Right lung (tissue), 10 donors: ENCODE measurements at places on chromosomes 6 and 20. TPM values are rescaled to one million over a fixed set of nuclear protein-coding genes. Genes with fewer than 3 reads are reported as not detected.

DNA sequence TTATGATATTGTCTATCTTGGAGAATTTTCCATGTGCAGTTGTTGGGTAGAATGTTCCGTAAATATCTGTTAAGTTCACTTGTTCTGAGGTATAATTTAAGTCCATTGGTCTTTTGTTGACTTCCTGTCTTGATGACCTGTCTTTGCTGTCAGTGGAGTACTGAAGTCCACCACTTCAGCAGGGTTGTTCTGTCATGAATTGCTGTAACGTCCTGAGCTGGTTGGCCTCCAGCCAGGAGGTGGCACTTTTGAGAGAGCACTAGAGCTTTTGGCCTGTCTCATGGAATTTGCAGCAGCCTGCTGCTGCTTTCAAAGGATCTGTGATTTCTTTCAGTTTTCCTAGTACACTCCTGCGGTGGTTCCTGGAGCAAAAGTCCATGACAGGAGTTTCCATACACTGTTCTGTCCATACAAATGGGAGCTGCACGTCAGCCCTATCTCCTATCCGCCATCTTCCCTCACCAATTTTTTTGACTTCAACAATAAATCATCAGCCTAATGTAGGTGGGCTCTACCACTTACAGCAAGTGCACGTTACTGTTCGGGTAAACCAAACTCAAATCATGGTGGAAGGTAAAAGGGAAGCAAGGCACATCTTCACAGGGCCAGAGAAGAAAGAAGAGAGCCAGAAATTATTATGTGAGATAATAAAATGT, 46.9 kb upstream of the TRERF1 start:
- DNase-seq, result no peak

- DNase-seq, result no peak
These were observed at the start of gene ANKRD66 for GRCh38 chr6:46746696-46747095. TSS of gene ANKRD66 (plus strand) at chr6:46746933. CDS start at chr6:46751949, 5,016 bp downstream.

DNA sequence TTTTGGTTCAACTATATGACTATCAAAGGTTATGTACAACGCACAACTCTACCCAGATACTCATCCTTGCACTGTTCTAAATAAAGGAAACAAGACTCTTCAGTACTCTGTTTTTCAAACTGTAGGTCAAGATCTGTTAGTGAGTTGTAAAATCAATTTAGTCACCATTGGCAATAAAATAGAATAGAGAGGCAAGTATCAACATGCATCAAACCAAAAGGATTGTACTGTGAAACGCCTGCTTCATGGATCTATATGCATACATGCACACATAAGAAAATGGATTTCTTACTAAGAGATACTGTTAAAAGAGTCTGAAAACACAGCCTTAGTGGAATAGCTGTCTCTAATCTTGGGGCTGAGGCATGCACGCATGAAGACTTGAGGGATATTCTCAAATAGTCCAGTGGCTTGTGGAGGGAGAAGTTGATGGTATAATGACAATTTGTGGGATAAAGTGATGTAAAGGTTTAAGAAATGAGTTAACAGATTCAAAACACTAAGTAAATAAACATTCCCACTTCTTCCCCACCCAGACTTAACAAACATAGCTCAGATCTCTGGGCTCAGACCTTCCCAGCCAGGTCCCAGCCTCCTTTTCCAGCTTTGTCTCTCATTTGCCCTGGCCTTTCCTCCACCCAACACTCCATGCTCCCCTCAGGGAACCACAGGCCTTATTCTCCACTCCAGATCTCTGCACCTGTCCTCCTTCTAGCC, 10.7 kb upstream of the LZTS3 start:
- DNase-seq, result no peak

The LRRC1 gene
- 9.3 TPM for polyA plus RNA-seq

The CSTF1 gene
- 45.1 TPM for polyA plus RNA-seq

The MYCT1 gene
- polyA plus RNA-seq, result 39.7 TPM
